ENCODE measurements at places on chromosomes 1 and 21.

DNA sequence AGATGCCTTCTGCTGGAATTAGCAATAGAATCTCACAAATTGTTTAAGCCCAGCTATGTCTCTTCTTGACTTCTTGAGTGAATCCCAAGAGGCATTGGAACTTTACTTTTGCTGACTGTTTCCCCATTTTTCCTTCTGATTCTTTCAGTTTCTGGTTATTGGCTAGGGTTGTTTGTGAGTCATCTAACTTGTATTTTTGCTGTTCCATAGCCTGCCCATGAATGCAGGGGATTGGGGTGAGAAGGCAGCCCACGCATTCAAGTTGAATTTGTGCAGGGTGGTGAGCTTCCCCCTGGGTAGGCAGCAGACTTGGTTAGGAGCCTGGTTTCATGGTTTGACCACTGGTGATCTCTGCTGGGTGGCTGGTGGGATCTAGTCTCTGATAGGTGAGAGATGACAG, 10.4 kb upstream of the KLF17 start:
- no peak for DNase-seq

DNA sequence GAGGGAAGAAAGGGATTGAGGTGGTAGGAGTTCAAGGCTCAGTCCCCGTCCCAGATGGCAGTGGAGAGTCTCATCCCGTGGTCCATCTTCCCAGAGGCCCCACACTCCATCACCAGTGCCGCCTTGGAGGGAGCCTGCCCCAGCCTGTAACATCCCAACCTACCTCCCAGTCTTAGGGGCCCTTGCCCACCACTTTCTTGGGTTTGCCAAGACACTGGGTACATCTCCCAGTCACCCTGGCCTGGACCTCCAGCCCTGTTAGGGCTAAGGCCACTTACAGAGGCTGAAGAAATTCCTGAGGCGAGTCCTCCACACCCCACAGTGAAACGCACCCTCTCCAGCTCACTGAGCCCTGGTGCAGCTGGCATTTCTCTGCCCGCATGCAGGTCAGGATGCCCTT, 3.3 kb downstream of the TMEM200B start:
- no peak for DNase-seq

GRCh38 chr1:3069491-3070308, 697 bp downstream of the PRDM16 start:
- DNase-seq = no peak

DNA sequence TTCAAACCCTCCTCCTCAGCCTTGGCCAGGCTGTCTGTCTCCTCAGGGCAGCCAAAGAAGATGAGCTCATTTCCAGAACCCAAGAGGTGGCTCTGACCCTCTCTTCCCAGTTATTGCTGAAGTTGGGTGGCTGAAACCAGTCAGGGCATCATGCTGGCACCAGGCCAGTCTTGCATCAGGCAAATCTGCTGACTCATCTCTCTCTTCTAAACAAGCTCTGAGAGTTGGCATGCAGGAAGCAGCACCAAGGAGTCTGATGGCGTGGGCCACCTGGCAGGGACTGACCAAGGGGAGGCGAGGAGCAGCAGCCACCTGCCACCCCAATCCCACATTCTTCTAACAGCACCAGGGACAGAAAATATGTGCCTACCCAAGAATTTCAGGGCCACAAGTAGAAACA, 104.8 kb upstream of the ATP1A1 start:
- DNase-seq = no peak

DNA sequence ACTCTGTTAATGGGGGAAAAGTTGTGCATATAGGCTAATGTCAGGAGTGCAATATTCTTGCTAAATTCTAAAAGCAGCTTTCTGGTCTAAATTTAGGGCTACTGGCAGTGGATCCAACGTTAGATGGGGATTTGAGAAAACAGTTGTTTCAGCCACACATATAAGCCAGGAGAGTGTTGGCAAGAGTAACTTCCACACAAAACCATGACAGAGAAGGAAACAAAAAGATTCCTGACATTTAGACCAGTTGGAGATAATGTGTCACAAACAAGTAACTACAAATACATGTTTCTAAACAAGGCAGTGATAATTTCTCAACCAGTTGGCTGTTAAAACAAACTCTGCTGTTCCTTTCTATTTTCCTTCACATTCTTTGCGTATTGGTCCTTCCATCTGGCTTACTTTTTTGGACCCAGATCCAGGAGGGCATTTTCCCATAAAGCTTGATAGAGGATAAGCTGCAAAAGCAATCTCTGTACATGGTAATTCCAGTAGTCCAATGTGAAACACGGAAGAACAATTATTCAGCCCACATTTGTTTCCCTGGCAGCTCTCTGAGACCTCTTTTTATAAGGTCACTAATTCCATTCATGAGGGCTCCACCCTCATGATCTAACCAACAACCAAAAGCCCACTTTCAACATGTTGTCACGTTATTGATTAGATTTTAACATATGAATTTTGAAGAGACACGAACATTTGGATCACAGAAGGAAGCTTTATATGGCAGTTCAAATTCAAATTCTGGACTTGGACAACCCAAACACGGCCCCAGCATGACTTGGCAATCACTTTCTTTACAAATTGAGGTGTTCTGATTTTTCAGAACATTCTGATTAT, 1888.6 kb downstream of the MRPL39 start:
- DNase-seq = no peak

DNA sequence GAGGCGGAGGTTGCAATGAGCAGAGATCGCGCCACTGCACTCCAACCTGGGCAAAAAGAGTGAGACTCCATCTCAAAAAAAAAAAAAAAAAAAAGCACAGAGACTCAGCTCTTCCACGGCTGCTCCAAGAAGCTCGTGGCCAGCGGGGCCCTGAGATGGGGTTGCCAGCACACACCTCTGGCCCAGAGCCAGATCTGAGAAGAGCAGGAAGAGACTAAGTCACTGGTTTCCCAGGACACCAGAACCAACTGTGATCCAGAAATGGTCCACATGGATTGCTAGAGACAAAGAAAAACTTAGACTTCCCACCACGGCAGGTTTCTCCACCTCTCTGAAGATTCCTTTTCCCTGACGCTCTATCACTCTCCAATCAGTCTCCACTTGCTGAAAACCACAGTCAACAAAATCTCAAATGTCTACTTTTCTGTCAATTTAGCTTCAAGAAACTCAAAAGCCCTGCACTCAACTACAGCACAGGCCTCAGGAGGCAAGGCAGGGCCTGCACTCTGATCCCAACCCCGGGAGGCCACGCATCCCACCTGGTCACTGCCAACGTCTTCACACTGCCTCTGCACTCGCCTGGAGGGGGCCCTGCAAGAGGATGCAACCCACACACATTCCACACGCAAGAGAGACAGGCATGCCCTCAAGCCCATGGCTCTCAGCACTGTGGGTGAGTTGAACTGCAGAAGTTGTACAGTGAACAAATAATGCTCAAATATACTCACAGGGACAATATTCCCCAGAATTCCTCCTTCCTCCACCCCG, 79.0 kb downstream of the NPHP4 start:
- DNase-seq = no peak

DNA sequence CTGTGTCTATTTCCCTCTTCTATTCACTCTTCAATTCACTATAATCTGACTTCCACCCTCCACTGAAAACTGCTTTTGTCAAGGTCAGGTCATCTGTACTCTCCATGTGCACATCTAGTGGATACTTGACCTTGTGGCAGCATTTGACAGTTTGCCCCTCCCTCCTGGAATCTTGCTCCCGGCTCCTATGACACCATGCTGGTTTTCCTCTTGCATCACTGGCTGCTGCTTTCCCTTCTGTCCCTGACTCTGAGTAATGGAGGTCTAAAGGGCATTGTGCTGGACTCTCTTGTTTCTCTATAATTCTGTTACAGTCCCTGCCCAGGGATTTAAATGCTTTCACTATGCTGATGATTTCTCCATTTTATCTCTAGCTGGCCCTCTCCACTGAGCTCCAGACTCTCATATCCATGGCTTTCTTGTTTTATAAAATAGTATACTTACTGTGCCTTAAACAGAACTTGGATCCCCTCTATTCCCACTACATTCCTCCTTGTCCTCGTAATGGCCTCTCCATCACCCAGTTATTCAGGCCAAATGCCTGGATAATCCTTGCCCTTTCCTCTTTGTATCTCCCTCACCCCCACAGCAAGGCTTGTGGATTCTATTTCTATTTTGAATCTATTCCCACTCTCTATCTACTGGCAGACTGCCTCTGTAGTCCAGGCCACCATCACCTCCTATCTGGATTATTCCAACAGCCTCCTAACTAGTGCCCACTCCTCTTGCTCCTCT, 36.8 kb upstream of the PODN start:
- no peak for DNase-seq

DNA sequence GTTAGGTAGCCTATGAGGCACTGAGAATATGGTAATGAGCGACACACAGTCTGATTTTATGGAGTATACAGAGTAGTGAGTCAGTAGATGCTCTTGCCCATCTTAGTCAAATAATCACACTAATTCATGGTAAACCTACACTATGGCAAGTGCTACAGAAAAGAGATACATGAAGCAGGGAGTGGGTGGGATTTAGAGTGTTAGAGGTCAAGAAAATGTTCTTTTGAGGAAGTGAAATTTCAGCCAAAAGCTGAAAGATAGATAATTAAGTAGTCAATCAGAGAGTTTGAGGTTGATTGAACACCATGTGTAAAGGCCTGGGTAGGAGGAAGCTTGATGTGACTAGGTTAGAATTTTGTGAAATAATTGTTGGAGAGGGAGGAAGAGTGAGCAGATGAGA, 14.7 kb downstream of the MDM4 start:
- DNase-seq = no peak

DNA sequence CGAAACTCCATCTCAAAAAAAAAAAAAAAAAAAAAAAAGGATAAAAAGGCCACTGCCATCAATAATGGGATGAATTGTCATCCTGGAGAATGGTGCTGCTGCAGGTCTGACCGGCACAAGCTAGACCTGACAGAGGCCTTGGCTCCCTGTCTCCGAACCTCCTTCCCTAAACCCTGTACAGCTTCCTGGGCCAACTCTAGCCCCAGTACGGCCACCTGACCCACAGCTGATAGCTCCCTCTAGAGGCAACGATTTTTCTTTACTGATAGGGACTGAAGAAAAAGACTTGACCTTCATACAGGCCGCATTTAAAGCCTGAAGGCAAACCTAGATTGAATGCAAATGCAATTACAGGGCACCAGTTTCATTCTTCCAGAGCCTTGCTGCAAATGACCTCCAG, 30.7 kb downstream of the NOL9 start:
- no peak for DNase-seq

GRCh38 chr1:94962409-94963265, 35.7 kb upstream of the CNN3 start:
- peak; percentile 31 for DNase-seq

DNA sequence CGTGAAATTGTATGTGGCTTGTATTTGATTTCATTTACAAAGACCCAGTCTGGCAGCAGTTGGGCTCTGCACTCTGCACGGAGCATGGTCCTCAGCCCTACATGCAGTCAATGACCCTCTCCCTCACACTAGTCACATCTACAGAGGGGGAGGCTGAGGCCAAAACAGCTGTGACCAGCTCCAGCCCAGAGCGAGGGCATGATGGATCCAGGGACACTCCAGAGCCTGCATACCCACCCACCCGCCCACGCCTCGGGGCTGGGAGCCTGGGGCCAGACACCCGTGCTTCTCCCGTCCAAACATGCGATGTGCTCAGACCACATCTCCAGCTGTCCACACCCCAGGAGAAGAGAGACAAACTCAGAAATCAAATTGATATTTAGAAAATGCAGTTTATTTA, 14.0 kb upstream of the PRDM16 start:
- no peak for DNase-seq

GRCh38 chr1:91120421-91120820, 98.6 kb upstream of the ZNF644 start:
- DNase-seq = no peak

DNA sequence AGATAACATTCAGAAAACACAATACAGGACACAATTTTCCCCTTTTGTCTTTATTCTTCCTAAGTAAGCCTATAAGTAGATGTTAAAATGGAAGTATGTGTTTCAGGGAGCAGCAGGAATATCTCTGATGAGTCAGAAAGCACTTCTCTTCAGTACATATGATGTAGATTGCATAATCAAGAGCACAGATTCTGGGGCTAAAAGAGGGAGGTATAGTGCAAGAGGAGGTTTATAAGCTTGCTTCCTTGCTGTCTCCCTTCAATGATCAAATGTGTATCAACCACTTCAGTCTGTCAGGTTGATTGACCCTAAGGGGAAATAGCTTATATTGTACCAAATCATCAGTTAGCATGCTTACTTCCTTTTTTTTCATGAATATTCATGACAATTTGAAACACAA, 822.8 kb downstream of the BRINP3 start:
- no peak for DNase-seq

GRCh38 chr1:28877132-28877781, 37.1 kb upstream of the EPB41 start:
- DNase-seq = peak; percentile 78
